ENCODE measurements at places on chromosomes 4 and X.

DNA sequence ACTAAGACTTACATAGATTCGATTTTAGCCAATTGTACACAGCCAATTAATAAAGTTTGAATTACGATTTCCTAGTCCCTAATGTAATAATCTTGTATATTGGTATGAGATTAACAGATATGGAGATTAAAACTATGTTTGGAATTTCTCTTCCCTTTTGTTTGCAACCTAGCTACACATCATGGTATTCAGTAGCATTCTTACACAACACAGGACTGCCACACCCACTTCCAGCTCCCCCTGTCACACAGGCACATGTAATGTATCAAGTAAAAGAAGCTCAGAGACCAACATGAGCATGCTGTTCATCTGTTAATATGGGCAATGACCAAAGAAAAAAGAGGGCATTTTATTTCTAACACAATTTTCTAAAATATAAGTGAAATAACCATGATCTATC is 12.8 kb downstream of the SLC6A14 start:
- no peak for DNase-seq

GRCh38 chrX:30373479-30373878 is 64.3 kb upstream of the NR0B1 start:
- DNase-seq: no peak

DNA sequence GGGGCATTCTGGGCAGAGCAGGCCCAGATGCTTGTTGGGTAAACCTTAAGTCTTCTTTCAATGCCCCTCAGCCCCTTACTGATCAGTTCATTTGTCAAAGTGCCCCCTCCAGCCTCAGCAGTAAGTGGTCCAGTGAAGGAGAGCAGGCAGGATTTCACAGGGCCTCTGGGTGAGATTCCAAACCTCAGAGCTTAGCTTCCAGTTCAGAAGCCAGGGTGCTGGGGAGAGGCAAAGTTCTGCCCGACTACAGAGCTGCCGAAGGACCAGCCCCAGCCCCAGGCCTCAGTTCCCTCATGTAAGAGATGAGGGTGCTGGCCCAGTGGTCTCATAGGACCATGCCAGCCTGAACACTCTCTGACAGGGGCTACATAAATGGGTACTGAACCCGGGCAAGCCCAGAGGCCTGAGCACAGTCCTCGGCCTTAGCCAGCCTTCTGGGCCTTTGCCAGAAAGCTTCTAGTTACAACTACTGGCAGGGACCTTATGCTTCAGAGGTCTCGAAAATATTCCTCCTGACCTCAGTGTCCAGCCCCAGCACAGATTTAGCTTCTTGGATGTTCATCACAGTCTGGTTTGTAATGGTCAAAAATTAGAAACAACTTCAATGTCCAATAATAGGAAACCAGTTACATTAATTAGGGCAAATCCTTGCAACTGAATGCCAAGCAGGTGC is 851 bp upstream of the RIPPLY1 start:
- DNase-seq: no peak

GRCh38 chr4:109990261-109991257 is 77.9 kb downstream of the EGF start:
- DNase-seq: no peak

DNA sequence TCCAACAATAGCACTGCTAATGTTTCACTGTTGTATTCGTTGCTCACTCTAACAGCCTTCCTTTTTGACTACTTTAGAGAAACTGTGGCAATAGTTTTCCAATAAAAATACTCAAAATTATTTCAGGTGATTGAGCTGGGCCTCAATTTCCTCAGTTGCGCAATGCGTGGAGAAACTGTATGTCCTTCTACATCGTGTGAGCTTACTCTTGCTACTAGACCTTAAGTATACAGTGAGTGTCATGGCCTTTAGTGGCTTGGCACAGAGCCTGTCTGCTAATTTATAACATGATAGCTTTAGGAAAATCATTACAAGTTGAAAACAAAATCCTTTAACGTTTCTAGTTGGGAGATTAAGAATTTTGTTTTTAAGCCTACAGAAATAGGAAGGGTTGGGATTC is 114.5 kb downstream of the COL4A6 start:
- no peak for DNase-seq

DNA sequence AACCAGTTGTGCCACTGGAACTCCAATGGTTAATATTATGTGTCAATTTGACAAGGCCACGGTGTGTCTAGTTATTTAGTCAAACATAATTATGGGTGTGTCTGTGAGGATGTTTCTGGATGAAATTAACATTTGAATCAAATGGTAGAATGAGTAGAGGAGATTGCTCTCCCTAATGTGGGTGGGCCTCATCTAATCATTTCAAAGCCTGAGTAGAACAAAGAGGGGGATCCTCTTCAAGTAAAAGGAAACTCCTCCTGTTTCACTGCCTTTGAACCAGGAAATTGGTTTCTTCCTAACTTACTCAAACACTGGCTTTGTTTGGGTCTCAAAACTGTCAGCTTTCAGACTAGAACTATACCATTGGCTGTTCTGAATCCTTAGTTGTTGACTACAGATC is 1692.1 kb downstream of the PCDH19 start:
- DNase-seq: no peak

DNA sequence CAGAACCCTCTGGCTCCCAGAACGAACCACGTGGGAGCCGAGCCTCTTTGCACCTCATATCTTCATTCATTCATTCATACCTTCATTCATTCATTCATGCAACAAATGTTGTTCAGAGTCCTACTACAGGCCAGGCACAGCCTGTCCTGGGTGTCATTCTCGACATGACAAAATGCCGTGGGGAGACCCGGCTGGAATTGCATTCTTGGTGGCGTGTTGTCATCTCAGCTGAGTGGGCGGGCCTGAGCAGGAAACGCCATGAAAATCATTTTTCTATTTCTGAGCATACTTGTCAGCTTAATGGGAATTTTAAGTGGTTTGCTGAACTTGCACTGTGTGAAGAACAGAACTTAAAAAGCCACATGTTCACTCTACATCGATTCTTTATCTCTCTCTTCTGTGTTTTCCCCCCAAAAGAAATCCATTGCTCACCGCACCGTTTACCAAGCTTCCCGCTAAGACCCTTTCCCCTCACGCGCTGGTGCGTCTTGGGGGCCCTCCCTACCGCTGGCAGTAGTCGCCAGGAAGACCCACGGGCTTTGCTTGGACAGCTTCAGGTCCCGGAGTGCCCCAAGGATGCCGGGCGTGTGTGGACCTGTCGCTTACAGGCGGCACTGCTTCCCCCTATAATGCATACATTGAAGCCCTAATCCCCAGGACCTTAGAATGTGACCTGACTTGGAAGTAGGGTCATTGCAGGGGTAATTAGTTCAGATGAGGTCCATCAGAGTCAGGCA is 41.6 kb upstream of the HMX1 start:
- no peak for DNase-seq

DNA sequence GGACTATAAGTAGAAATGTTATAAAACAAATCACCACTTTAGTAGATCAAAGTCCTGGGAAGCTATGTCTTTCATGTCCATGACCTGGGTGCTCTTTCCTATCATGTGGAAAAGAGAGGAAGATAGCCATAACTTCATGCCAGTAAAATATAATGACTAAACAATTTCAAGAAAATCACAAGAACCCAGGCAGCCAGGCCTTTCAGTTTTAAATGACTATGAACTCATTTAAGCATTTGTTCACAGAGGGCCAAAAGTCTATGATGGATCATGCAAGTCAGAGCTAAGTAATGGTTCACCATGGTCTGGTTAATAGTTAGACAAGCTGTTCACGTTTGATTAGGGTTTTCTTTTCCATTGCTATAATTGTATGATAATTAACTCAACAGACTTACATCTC is 155.8 kb downstream of the PPARGC1A start:
- DNase-seq: no peak

- no peak for DNase-seq
These were observed 23.8 kb downstream of the ARHGAP10 start for GRCh38 chr4:147755561-147756295.

GRCh38 chr4:170420255-170420693 is 330.5 kb upstream of the AADAT start:
- DNase-seq: no peak

DNA sequence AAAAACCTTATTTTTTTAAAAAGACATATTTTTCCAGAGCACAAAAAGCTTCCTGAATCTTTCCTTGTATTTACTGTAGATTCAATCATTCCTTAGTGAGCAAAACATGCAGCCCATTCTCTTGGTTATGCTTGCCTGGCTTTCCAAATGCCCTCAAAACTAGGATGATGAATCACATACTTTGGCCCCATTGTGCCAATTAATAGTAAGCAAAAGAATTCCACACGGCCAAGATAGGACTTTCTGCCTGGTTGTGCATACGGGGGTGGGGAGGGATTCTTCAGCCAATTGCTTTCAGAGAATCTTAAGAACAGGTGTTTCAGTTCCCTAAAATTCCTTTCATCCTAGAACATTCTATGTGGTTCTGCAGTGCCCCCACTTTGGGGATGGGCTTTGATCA is 7.0 kb downstream of the RAI2 start:
- no peak for DNase-seq

- DNase-seq: no peak
These were observed 25.0 kb upstream of the RPS3A start for GRCh38 chr4:151074416-151074916.

Data from CD4-positive, alpha-beta T cell treated with Interleukin-1 beta for 1 hour (primary cell).